ENCODE measurements at places on chromosomes 5 and 9.

DNA sequence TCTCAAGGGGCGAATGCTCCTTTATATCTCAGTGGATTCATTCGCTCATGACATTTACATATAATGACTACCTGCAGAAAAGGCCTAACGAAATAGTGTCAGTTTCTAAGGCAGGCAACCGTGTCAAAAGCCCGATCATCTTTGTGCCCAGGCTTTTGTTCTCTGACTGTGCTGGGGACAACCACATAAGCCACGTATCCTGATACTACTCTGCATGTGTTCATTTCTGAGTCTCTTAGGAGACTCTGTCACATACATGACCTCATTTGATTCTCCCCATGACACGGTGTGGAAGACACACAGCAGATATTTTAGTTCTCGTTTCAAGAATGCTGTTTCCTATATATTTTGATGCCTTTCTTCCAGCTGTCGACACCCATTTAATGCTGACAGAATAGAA is 598.5 kb downstream of the BNC2 start:
- no peak for DNase-seq

- no peak for DNase-seq
Observed at GRCh38 chr9:70034271-70034711, 9.4 kb upstream of the MAMDC2 start.

GRCh38 chr5:488744-489688 is 35.2 kb downstream of the SLC9A3 start:
- no peak for DNase-seq

DNA sequence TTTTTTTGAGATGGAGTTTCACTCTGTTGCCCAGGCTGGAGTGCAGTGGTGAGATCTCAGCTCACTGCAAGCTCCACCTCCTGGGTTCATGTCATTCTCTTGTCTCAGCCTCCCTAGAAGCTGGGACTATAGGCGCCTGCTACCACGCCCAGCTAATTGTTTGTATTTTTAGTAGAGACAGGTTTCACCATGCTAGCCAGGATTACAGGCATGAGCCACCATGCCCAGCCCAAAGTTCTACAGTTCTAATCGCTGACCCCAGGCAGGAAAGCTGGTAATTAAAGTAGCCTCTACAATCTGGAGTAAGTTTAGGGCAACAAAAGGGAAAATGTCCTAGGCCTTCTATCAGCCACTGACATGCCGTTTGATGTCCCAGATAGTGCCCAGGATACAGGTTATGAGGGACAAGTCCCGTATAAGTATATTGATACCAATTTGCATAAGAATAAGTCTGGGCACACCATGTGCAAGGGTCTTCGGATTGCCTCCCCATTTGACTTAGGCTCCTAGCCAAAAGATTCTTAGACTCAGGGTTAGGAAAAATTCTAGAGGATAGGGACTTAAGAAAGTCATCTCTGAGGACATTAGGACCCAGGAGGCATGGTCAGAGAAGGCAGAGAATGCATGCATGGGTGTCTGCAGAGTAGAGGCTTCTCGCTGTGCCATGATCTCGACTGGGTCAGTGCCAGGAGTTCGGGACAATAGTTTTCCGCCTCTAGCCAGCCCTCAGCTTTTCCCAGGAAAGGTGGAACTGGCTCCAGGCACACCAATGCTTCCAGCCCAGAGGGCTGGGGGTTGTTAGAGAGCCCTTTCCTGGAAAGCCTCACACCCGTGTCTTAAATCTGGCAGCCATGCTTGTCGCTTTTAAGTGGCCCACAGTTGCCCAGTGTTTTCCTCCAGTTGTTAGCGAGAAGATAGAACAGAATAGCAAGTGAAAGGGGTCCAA is 1111.1 kb downstream of the TAF11L14 start:
- DNase-seq, result peak; percentile 4

- no peak for DNase-seq
Observed at GRCh38 chr5:59471463-59471862, 422.1 kb downstream of the PDE4D start.

Data from NCI-H1105 (cell line).